ENCODE measurements at places on chromosomes 2 and 18. TPM values are rescaled to one million over a fixed set of nuclear protein-coding genes. Genes with fewer than 3 reads are reported as not detected.

The SPDYA gene
- total RNA-seq, result 0.52 TPM

The LPIN1 gene
- total RNA-seq, result 10.9 TPM

The TWIST2 gene
- 0.54 TPM for total RNA-seq

The ATOH8 gene
- total RNA-seq, result 36.4 TPM

The ELOA2 gene
- total RNA-seq, result not detected

The B3GNT7 gene
- total RNA-seq, result 13.0 TPM

The DHX57 gene
- total RNA-seq, result 18.3 TPM

The IGFBP5 gene
- total RNA-seq, result 2.0 TPM

The IL1RL1 gene
- total RNA-seq, result under 0.01 TPM

The DSG1 gene
- total RNA-seq, result not detected

The POTEJ gene
- total RNA-seq, result 0.26 TPM

The DNAJC5G gene
- 0.60 TPM for total RNA-seq

The RGPD3 gene
- 0.17 TPM for total RNA-seq

The LCT gene
- under 0.01 TPM for total RNA-seq

The MEIS1 gene
- 3.5 TPM for total RNA-seq

The RAB27B gene
- total RNA-seq, result under 0.01 TPM

The POU3F3 gene
- not detected for total RNA-seq

The TUBB8B gene
- total RNA-seq, result 0.11 TPM

The EMILIN1 gene
- 34.8 TPM for total RNA-seq

The SP140 gene
- not detected for total RNA-seq

The MAPRE2 gene
- 15.7 TPM for total RNA-seq

The CNDP1 gene
- total RNA-seq, result not detected

The SPATA3 gene
- total RNA-seq, result not detected

The SF3B1 gene
- total RNA-seq, result 220 TPM

The DPY30 gene
- total RNA-seq, result 61.0 TPM

The PEX13 gene
- total RNA-seq, result 52.7 TPM

The C1QL2 gene
- total RNA-seq, result not detected

The FTCDNL1 gene
- total RNA-seq, result 0.11 TPM

The HOXD10 gene
- total RNA-seq, result 8.2 TPM

The TTR gene
- total RNA-seq, result not detected

The MATN3 gene
- 0.52 TPM for total RNA-seq

The BCL11A gene
- total RNA-seq, result 1.4 TPM

The ALPI gene
- not detected for total RNA-seq

The REG1B gene
- not detected for total RNA-seq

The MROH2A gene
- not detected for total RNA-seq

The DCDC2C gene
- not detected for total RNA-seq

The MOGAT1 gene
- total RNA-seq, result not detected

The PAPOLG gene
- total RNA-seq, result 19.2 TPM

Measured in dermis lymphatic vessel endothelial cell (primary cell).